Sigmoid colon (tissue), 7 donors: ENCODE measurements at places on chromosomes 16 and 17. TPM values are rescaled to one million over a fixed set of nuclear protein-coding genes. Genes with fewer than 3 reads are reported as not detected.
A peak's percentile ranks its signal among the peaks of the same experiment; 100 is the strongest.

The GNG13 gene
- 1.2 TPM for polyA plus RNA-seq

- no peak overlapping the region for H3K27ac ChIP-seq
- H3K4me3 ChIP-seq, result no peak overlapping the region
- peaks cover 49% of the 10 kb centered on the region for H3K36me3 ChIP-seq
- no peak for DNase-seq
- H3K27me3 ChIP-seq, result no peaks in the 10 kb centered on the region
Observed at GRCh38 chr17:81573794-81574642, 21.9 kb upstream of the FAAP100 start.

The TEDC2 gene
- 10.6 TPM for polyA plus RNA-seq

- H3K27ac ChIP-seq, result no peak overlapping the region
- no peaks in the 10 kb centered on the region for H3K36me3 ChIP-seq
- H3K4me3 ChIP-seq, result no peak overlapping the region
- DNase-seq, result no peak
Observed at GRCh38 chr16:35532576-35532975, 2073.2 kb downstream of the TP53TG3F start.

The FOXJ1 gene
- 0.60 TPM for polyA plus RNA-seq

The CCL8 gene
- polyA plus RNA-seq, result 2.5 TPM

- H3K36me3 ChIP-seq, result no peaks in the 10 kb centered on the region
- H3K27ac ChIP-seq, result peak overlapping the region; percentile 92
- H3K27me3 ChIP-seq, result no peaks in the 10 kb centered on the region
- DNase-seq, result peak; percentile 66
- H3K4me3 ChIP-seq, result peak overlapping the region; percentile 76
Observed at GRCh38 chr16:79599256-79599836, 1.2 kb downstream of the MAF start.

The SEPTIN12 gene
- polyA plus RNA-seq, result not detected

DNA sequence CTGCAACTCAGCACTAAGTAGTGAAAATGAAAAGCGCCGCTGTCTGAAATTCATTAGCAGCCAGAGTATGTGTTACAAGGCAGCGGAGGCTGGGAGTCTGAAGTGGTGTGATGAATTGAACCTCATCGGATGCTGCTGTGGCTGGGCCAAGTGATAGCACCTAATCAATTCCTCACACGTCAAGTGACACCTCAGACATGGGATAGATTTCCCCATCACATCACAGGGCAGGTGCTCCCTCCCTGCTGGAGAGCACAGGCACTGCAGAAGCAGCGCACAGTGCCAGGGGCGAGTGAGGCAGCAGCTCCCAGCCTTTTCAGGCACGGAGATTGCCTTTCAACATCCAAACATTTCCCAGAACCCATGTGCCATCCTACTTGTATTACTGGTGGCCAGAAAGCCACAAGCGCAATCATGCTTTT lies 32.2 kb downstream of the DRC3 start:
- no peaks in the 10 kb centered on the region for H3K27me3 ChIP-seq
- H3K36me3 ChIP-seq, result no peaks in the 10 kb centered on the region
- no peak for DNase-seq
- H3K27ac ChIP-seq, result no peak overlapping the region

- H3K27me3 ChIP-seq, result no peaks in the 10 kb centered on the region
- no peaks in the 10 kb centered on the region for H3K4me1 ChIP-seq
- H3K36me3 ChIP-seq, result no peaks in the 10 kb centered on the region
- H3K4me3 ChIP-seq, result no peak overlapping the region
- no peak for DNase-seq
Observed at GRCh38 chr17:79055197-79055596, 19.4 kb upstream of the ENGASE start.
